ENCODE measurements at places on chromosomes 3 and 15. TPM values are rescaled to one million over a fixed set of nuclear protein-coding genes. Genes with fewer than 3 reads are reported as not detected.

Gene CMSS1
- 63.1 TPM for total RNA-seq

Gene SOX14
- total RNA-seq = not detected

Gene CRABP1
- total RNA-seq = not detected

Gene GLDN
- total RNA-seq = not detected

- no peak for DNase-seq
Observed at GRCh38 chr3:88369337-88369736, 219.6 kb downstream of the C3orf38 start.

DNA sequence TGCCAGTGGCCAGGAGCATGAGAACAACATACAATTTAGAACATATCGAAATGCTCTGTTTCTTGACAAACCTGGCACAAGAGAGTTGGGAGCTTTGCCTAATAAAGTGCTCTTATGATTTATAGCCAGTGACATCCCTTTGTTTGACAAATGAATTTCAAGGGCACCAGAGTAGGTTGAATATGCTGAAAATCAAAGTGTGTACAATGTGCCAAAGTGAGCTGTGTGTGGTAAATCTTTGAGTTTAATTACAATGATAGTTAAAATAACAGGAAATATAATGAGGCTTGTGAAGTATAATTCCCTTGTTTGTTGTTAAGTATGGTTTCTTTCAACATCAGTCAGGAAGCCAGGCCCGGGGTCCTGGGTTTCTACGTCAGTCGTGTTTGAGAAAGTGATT is 211.9 kb downstream of the EBLN2 start:
- DNase-seq = no peak

All from PC-3 (cell line).